ENCODE measurements at places on chromosomes 1 and 21. TPM values are rescaled to one million over a fixed set of nuclear protein-coding genes. Genes with fewer than 3 reads are reported as not detected.
A peak's percentile ranks its signal among the peaks of the same experiment; 100 is the strongest.

- DNase-seq = no peak
Measured at GRCh38 chr1:110663241-110663640, 11.5 kb downstream of the KCNA3 start.

- DNase-seq = peak; percentile 65
Measured at GRCh38 chr1:85289207-85289847, 12.9 kb upstream of the BCL10 start.

DNA sequence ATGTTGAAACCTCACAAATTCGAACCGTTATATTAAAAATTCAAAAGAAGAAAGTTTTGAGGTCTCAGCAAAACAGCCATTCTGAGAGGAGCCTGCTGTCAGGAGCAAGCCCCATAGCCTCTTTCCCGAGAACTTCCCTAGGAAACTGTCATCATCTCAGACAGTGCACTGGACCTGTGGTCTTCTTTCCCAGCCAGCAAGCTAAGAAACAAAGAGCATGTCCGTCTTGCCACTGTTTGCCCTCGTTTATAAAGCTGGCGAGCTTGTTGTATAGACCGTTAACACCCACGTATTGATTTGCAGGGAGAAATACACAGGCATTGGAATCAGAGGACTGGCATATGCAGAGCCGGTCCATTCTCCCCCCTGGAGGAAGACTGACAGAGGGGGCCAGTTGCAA, 407.0 kb downstream of the NPHP4 start:
- no peak for DNase-seq

GRCh38 chr1:62676611-62677356, 11.4 kb downstream of the DOCK7 start:
- DNase-seq = peak; percentile 48

Gene ADGRL4
- polyA plus RNA-seq = 2.2 TPM

- DNase-seq = no peak
Measured at GRCh38 chr21:17779980-17780379, 39.2 kb downstream of the C21orf91 start.

- no peak for DNase-seq
Measured at GRCh38 chr1:114024049-114024448, 44.8 kb downstream of the OLFML3 start.

- no peak for DNase-seq
Measured at GRCh38 chr1:217189362-217189761, 441.5 kb downstream of the GPATCH2 start.

Gene CLCA4
- not detected for polyA plus RNA-seq

DNA sequence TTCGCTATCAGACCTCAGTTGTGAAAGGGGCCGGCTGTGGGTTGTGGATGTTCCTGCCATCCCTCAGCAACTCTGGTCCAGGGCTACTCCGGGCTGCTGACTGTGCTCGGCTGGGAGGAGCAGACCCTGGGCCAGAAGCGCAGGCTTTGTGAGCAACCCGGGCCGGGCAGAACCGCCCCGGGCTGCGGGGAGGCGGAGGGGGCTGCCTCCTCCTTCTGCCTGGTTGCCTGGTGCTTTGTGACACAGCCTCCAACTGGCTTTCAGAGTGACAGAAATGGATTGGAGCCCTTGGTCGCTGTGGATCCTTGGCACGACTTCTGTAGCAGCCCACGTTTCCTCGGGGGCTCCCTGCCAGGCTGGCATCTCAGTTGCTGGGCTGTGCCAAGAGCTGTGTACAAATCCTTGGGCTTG, 10.0 kb downstream of the DRAXIN start:
- DNase-seq = no peak

DNA sequence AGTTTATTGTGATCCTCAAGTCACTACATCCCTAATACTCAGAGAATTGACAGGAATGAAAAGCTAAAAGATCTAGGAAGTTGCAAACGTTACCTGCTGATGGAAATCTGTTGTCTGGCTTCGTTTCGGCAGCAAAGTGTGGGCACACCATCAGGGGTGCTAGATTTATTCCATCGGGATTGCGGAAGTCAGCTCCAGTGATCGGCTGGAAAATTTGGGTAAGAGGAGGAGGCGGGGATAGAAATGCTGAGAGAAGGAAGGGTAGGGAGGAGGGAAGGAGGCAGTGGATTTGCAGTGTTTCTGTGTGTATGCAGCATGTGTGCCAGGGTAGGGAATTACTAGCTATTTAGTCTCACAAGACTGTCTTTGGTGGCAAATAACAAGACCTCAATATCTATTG, at the start of gene CTSK:
Gene CTSK, minus strand, starts transcription at position 140 of the 400 bp plus-strand sequence. CDS start 1,455 bp downstream, outside the sequence.
- no peak for DNase-seq

DNA sequence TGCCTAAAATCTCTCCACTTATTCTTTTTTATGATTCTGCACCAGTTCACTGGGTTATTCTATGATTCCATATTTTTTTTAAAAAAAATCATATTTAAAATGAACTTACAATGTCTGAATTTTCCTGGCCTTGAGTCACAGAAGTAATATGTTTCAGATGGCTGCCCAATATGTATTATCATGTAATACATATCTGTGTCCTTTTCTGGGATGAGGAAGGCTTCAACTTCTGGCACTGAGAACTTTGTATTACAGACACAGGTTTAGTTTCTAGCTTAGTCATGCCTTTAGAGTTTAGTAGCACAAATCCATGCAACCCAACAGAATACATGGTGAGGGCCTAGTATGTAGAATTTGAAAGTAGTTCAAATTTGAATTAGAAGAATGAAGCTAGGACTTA, 7.8 kb upstream of the HSD17B7 start:
- DNase-seq = no peak

- DNase-seq = no peak
Measured at GRCh38 chr1:15994590-15995351, 9.3 kb upstream of the SRARP start.
